ENCODE measurements at places on chromosomes 13 and 19. TPM values are rescaled to one million over a fixed set of nuclear protein-coding genes. Genes with fewer than 3 reads are reported as not detected.

GRCh38 chr19:4861147-4861546 lies 6.3 kb downstream of the PLIN3 start:
- no peak for DNase-seq

GRCh38 chr19:14416817-14417231 lies 2.3 kb downstream of the DDX39A start:
- no peak for DNase-seq

DNA sequence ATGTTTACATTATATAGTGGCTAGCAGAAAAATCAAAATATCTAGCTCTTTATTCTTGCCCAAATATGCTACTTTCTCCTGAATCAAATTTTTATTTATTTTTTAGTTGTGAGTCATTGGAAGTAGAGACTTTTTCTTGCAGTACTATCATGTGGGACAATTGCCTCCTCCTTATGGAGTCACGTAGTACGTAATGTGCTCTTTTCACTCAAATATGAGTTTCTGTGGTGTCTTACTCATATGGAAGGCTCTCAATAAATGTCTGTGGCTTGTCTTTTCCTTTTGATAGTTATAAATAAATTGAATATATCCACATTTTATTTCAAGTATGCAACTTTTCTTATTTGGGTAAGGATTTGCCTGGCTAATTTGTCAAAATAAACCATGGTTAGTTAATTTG lies 1411.0 kb upstream of the SLC10A2 start:
- no peak for DNase-seq

CRX gene
- not detected for total RNA-seq

ZNF260 gene
- 11.8 TPM for total RNA-seq
